ENCODE measurements at places on chromosomes 7 and 10.

- DNase-seq = no peak
Observed at GRCh38 chr10:30619966-30620365, 9.6 kb downstream of the LYZL2 start.

DNA sequence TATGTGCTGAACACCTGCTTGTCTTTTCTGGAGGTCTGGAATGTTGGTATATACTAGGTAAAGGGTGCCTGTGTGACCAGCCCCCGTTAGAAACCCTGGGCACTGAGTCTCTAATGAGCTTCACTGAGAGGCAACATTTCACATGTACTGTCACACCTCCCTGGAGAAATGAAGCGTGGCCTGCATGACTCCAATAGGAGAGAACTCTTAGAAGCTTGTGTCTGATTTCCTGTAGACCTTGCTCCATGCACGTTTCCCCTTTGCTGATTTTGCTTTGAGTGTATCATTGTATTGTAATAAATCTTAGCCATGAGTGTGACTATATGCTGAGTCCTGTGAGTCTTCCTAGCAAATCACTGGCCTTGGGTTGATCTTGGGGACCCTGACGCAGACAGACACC, 82.8 kb downstream of the PPP1R3C start:
- DNase-seq = no peak

- no peak for DNase-seq
Observed at GRCh38 chr7:25329815-25330214, 101.5 kb upstream of the NPVF start.

GRCh38 chr10:43160046-43160920, 22.0 kb downstream of the CSGALNACT2 start:
- DNase-seq = no peak

- DNase-seq = no peak
Observed at GRCh38 chr10:69639291-69640195, 9.5 kb downstream of the FAM241B start.

GRCh38 chr7:128933180-128933891, 4.4 kb upstream of the IRF5 start:
- DNase-seq = no peak

DNA sequence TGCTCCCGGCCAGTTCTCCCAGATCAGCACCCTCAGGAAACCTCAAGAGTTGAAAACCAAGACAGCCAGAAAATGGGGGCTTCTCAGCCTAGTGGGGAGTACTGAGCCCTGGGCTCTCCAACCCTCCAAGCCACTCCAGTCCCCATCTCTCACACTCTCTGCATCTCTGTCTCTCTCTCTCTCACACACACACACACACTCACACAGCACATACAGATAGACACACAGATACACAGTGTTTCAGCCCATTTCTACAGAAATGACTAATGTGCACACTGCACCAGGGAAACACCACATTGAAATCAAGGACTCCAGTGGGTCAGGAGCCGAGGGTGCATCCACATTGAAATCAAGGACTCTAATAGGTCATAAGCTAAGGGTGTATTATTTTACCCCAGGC, 107.5 kb downstream of the MKI67 start:
- no peak for DNase-seq

GRCh38 chr10:59362144-59362958, at the start of gene FAM13C:
FAM13C (minus strand) TSS chr10:59362549; CDS start chr10:59362460, 89 bp downstream.
- peak; percentile 53 for DNase-seq

DNA sequence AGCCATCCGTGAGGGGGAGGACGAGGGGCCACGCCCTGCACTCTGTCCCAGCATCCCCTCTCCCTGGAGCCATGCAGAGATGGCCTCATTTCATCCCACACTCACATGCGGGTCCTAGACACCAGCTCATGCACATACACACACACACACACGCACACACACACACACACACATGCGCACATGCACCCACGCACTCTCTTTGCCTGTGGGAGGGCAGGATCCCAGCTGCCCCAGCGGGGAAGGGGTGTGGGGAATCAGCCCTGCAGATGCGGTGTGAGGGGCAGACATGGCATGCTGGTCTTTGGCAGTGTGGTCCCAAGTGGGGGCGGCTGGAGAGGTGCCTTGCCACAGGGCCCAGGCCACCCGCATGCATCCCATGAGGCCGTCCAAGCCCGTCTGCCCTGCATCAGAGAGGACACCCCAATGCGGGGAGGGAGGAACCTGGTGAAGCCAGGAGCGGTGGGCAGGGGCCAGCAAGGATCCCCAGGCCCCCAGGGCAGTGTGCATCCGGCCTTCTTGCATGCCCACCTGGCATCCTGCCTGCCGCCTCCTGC, 68.1 kb downstream of the LHPP start:
- DNase-seq = no peak

DNA sequence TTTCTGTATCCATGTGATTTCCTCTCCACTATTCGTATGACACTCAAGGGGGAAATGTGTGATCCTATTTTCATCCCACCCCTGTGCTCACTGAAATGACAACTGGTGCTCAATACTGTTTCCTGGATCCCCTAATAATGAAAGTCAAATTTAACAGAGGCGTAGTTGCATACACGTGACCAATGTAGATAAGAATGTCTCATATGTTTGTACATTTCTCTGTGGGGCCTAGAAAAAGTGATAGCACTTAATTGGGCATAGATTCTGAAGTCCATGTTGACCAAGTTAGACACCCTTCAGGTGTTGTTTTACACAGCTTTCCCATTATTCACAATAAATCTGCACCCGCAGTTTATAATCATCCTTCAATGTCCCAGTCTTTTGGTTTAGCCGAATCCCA, 59.1 kb downstream of the JAZF1 start:
- DNase-seq = no peak

DNA sequence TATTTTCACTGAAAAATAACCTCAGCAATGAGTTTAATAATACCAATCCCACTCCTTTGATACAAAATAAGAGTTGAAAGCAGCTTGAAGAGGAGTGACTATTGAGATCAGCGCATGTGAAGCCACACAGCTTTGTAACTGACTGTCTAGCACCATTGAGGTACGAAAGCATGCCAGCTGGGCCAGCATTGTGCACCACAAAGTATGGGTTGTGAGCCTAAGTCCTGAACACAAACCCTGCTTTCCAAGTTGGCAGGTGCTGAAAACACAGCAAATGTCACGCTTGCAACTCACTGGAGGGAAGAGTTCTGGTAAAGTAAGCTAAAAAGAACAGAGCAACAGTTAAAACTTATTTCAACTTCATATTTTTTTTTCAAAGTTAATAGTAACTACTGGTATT, 4.0 kb upstream of the FAM53B start:
- no peak for DNase-seq

DNA sequence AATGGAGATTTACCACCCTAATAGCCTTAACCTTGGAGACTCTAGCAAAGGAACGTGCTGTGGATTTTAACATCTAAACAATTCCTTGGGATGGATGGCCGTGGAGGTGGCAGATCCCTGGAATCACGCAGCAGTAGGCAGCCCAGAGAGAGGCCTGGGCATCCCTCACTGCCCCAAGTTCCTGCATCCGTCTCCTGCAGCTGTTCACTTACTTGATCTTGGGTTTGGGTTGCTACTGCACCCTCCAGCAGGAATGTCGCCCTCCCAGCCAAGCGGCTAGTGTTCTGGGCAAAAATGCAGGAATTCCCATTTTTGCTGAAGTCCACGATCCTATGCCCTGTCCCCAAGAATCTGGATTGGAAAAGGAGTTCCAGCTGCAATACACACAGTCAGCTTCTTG, 166.7 kb upstream of the SH2B2 start:
- DNase-seq = no peak

GRCh38 chr10:14852236-14852635, 14.1 kb downstream of the HSPA14 start:
- DNase-seq = no peak

GRCh38 chr10:20615395-20615794, 281.7 kb downstream of the NEBL start:
- no peak for DNase-seq

- DNase-seq = no peak
Observed at GRCh38 chr7:105690325-105690945, 109.1 kb upstream of the EFCAB10 start.

Data from NCI-H187 (cell line).